ENCODE measurements at places on chromosomes 6 and 20.

DNA sequence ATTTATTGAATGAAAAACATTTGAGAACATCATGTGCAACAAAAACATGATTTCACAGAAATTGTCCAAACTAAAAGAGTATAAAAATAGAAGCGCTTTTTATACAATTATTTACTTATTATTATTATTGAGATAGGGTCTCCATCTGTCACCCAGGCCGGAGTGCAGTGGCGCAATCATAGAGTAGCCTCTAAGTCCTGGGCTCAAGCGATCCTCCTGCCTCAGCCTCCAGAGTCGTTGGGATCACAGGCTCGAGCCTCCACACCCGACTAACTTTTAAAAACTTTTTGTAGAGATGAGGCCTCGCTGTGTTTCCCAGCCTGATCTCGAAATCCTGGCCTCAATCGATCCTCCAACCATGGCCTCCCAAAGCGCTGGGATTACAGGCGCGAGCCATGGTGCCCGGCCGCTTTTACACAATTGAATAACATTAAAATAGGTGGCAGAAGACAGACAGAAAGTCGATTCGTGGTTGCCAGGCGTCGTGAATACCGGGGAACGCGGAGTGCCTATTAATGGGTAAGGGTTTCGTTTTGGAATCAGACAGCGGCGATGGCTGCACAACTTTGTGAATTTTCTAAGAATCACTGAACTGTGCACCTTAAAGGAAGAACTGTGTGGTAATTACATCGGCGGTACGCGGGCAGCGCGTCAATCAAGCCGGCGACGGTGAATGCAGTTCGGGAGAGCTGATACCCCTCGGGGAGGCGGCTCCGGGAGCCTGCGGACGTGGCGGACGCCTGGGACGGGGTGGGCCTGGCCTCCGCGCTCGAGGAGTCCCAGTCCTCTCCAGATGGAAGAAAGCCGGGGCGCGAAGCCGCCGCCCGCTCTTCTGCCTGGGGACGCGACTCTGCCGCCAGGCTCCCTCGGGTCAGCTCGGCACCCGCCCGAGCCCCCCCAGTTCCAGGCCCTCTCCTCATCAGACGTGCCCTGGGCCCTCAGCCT, 807 bp downstream of the TBC1D20 start:
- DNase-seq = no peak

GRCh38 chr6:13434777-13435176, 52.6 kb downstream of the GFOD1 start:
- no peak for DNase-seq

- peak; percentile 49 for DNase-seq
Observed at GRCh38 chr6:74249658-74250057, 553.7 kb downstream of the CD109 start.

- no peak for DNase-seq
Observed at GRCh38 chr20:50335105-50335504, 144.5 kb downstream of the CEBPB start.

- no peak for DNase-seq
Observed at GRCh38 chr6:43368259-43369160, 937 bp downstream of the ZNF318 start.

DNA sequence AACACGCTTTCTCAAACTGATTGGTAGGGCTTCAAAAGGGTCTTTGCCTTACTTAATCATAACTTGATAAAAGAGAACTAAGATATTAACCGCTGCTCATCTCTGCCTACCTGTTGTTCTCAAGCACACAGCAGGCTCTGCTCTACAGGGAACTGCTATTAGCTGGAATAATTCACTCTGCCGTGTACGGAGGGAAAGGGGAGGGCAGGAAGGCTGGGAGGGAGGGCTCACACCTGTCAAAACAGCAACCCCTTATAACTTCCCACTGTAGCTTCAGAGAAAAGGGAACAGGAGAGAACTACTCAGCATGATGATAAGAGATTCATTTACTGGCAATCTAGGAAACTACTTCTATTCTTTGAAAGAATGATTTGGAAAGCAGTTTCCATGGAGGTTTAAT, 75.1 kb downstream of the ZMYND8 start:
- no peak for DNase-seq

DNA sequence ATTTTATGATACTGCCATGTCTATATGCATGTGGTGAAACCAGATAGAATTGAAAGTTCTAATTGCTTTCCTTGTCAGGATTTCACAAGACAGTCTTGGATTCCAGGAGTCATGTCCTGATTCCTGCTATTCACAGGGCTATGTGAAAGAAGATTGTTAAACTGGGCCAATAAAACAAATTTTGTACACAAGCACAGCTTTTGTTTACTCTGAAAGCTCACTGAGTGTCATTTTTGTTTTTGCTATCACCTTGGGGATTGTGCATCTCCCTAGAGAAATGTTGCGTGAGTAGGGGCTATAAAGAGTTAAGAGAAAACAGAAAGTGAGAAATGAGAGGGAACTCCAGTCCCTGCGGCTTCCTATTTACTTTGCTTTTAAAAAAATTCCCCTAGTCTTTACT, 627.5 kb downstream of the PKHD1 start:
- DNase-seq = no peak

GRCh38 chr6:25333471-25333870, 54.3 kb downstream of the CARMIL1 start:
- DNase-seq = no peak

DNA sequence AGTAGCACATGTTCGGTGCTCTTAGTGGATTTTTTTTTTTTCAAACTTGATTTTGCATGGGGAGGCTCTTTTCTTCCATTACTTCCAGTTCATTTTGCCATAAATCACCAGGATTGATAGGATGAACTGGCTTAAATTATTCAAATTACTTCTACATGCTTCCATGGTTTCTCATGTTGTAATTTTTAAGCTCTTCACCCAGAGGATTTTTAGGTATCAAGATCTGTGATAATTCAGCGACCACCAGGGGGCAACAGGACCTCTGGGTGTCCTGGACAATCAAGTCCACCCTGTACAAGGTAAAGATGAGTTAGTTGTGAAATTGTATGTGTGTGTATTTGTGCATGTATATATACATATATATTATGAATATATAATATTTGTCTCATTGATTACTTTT, 4.2 kb upstream of the EPHA7 start:
- no peak for DNase-seq

DNA sequence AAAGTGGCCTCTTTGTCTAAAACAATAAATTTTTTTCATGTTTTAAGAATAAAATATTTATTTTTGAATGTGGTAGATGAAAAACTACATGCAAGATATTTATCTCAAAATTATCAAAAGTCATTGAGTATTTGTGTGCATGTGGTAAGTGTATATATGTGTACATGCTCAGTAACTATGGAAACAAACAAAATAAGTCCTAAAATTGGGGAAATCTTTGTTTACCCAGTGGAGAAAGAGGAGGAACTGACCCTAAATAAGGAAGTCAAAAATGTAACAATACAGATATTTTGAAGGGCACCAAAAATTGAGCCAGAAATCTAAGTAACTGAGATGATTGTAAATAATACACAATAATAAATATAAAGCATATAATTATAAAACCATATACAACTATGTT, 639.2 kb downstream of the MAFB start:
- DNase-seq = no peak

- no peak for DNase-seq
Observed at GRCh38 chr6:156449569-156449968, 327.6 kb upstream of the ARID1B start.

GRCh38 chr6:25170640-25171039, 108.5 kb upstream of the CARMIL1 start:
- no peak for DNase-seq

DNA sequence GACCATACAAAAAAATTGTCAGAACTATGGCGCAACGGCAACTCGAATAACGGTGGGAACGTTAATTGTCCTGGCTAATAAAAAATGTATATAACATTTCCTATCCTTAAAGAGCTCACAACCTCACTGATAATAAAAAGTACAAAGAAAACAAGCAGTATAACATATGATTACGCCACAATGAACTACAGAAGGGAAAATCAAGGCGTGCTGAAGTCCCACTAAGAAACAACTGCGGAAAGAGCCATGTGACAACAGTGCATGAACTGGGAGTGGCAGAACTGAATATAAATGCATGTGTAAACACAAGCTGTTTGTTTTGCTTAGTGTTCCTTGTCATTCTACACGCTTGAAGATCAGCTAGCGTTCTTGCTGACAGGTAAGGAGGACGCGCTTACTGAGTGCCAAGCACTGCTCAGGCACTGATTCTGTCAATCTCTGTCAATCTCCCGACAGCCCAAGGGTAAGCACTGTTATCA, 466 bp upstream of the PSMB1 start:
- no peak for DNase-seq

- DNase-seq = peak; percentile 33
Observed at GRCh38 chr6:5464099-5464885, 203.0 kb downstream of the FARS2 start.

GRCh38 chr6:32086661-32087573, 22.2 kb downstream of the TNXB start:
- no peak for DNase-seq

DNA sequence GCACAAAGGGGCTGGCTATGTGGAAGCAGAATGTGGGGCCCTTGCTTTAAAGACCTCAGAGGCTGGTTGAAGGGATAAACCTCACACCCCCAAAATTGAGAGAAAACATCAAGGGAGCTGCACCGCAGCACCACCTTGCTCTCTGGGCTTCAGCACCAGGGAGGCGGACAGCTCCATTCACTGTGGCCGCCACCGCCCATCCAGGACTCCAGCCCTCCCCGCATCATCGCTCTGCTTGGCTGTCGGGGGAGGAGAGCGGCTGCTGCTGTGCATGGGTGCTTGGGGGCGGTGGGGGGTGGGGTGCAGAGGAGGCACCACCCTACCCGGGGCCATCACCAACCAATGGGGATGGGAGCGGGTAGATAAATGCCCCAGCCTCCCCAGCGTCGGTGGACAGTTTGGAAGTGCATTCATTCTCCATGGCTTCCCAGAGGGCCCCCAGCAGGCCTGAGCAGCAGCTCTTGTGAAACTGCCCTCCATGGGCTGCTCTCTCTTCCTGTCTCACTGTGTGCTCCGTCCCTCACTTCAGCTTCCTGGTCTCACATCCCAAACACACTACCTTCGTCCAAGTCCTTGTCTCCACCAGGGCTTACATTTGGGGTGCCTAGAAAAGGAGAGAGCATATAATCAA, 75.7 kb upstream of the BHLHE23 start:
- DNase-seq = no peak

DNA sequence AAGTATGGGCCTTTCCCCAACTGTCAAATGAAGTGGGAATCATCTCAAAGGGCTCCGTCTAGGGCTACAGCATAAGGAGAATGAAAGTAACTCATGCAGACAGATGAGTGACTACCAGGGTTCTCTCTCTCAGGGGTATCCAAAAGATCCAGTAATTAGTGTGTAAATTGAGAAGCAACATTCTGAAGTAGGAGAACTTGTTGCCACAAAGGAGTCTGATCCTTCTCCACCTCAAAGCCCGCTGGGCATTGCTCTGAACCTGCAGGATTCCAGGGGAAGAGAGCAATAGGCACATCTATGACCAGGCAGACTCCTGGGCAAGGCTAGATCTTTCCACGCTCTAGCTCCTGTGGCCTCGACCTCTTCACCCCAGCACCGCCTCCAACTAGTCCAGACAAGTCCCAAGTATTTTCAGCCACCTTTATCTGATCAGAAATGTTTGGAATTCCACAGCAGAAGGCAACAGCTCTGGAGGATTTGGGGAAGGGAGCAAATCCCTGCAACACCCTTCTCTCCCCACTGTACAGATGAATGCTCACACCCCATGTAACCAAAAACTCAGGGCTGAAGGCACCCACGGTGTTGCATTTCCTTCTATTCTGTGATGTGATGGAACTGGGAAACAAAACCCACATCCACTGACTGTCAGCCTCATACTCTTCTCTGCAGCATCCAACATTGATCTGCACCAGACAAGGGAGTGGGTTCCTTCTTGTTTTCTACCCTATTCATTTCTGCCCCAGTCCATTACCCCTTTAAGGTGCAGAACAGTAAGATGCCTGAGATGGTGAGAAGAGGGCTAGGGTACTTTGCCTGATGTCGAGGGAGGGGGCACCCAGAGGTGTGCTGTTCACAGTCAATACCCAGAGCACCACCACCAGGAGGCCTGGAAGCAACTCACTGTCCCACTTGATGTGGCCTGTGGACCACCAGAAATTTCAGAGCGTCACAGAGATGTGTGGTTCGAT, 41.0 kb downstream of the COX4I2 start:
- DNase-seq = no peak

GRCh38 chr6:149410557-149410956, 10.5 kb downstream of the SUMO4 start:
- DNase-seq = no peak

- DNase-seq = no peak
Observed at GRCh38 chr6:170261643-170262488, 29.0 kb downstream of the DLL1 start.

DNA sequence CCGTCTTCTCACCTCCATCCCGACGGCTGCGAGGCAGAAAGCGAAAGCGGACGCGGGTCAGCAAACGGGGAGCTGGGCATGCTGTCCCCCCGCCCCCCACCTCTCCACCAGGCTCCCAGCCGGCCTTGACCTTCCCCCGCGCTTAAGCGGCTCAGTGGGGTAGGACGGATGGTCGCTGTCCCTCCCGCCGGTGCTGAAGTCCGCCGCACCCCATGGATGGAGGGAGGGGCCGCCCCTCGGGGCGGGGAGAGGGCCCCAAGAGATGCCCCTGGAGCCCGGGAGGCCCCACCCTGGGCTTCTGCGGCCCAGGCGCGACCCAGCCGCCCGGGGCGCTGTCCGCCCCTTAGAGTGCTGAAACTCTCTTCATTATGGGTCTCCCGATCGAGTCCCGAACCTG, at the start of gene KCNB1:
Gene KCNB1 (minus strand): TSS at position 48 of the 397 bp plus-strand sequence. CDS start 188 bp downstream, outside the sequence.
- no peak for DNase-seq

DNA sequence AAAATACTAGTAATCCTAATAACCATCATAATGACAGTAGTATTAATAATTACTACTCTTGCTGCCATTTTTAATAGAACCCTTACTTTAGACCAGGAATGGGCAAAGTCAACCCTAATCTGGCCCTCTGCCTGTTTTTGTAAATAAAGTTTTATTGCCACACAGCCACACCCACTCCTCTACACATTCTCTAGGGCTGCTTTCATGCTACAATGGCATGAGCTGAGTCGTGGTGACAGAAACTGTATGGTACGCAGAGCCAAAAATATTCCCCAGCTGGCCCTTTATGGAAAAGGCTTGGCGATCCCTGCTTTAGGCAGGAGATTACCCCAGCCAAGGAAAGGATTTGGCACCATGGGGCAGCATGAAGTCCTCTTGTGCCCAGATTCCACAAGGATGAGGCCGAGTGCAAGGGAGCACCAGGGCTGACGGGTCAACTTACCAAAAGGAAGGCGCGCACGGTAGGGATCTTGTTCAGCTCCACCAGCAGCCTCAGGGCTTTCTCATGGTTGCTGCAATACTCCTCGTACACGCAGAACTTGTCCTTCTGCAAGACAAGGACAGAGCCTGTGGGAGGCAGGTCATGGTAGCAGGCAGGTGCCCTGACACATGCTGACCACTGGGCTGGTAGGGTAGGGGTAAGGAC, 93.6 kb downstream of the PREX1 start:
- no peak for DNase-seq

Measured in fibroblast of skin of left quadriceps (primary cell).